ENCODE measurements at places on chromosomes 1 and 21. TPM values are rescaled to one million over a fixed set of nuclear protein-coding genes. Genes with fewer than 3 reads are reported as not detected.
A peak's percentile ranks its signal among the peaks of the same experiment; 100 is the strongest.

DNA sequence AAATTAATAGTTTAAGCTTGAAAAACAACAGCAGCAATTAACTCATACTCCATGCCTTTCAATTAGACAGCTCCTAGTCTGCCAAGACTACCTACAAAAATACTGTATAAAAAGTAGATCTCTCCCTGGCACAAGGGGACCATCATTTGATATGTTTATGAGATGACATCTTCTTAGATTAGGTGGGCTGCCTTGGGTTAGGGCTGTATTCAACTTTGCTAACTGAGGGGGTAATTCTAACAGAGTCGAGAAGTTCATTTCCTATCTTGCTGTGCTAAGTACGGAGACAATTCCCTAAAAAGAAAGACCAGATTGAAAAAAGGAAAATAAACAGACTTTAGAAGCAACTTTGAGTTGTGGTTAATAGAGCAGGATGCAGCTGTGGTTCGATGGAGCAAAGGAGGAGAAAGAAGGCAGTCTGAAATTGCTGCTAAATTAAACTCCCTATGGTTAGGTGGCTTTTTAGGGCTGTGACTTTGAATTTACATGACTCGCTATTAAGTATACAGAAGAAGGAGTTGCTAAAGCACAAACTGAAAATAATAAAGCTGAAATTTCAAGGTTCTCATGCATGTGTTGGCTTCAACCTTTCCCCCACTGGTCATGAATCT, 75.4 kb downstream of the CDC7 start:
- DNase-seq, result no peak
- no peak overlapping the region for H3K4me3 ChIP-seq

NBPF4 gene
- not detected for total RNA-seq

DNA sequence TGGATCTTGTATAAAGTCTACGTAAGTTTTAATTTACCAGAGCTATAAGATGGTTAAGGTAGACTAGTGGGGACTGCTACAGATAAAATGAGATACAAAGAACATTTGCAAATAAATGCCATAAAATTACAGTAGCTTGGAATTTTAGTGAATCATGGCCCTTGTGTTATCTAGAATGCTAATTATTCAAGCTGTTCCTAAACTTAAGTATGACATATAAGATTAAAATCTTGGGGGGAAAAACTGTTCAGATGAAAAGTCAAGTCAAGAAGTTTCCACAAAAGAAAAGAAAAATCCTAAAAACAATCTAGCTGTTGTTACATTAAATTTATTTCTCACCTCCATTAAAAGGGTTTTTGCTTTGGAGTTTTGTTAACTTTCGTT, 51.7 kb downstream of the SIM2 start:
- peak overlapping the region; percentile 84 for H3K27ac ChIP-seq
- peaks cover 55% of the 10 kb centered on the region for H3K4me1 ChIP-seq
- H3K36me3 ChIP-seq, result no peaks in the 10 kb centered on the region
- no peak for DNase-seq

DNA sequence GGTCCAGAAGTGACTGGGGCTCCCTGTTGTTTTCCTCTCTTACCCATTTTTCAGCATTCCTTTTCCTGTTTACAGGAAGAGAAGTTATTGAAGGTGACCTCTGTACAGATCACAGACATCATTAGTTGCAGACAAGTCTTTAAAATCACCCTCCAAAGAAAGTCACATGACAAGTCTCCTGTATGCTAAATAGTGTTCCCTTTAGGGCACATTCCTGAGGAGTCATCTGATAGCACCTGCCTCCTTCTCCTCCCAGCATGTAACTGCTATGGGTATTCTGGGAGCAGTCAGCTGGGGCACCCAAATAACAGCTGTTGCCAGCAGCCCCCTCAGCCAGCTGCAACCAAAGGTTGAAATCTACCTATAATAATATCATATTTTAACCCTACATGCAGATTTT, 200.6 kb downstream of the PTGER3 start:
- no peak overlapping the region for H3K4me3 ChIP-seq
- no peaks in the 10 kb centered on the region for H3K4me1 ChIP-seq
- H3K36me3 ChIP-seq, result no peaks in the 10 kb centered on the region
- peaks cover 2% of the 10 kb centered on the region for H3K27me3 ChIP-seq
- DNase-seq, result no peak

ELAPOR1 gene
- 25.6 TPM for total RNA-seq

DNA sequence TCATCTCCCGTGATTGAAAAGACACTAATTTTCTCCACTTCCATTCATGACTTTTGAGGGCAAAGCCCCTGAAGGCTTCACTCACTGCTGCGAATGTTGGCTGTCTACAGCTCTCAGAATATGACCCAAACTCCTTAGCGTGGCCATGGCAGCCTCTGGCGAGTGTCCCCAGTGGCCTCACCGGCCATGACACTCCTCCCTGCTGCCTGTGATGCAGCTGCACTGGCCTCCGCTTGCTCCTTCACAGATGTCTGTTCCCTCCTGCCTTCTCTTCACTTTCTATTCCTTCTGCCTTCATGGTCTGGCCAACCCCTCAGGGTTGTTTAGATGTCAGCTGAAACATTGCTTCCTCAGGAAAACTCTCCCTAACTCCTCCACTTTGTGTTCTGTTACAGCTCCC, 30.8 kb upstream of the PTPRF start:
- H3K27me3 ChIP-seq, result no peaks in the 10 kb centered on the region
- H3K4me3 ChIP-seq, result no peak overlapping the region
- H3K27ac ChIP-seq, result no peak overlapping the region
- DNase-seq, result no peak
- H3K36me3 ChIP-seq, result no peaks in the 10 kb centered on the region

SPRR3 gene
- total RNA-seq, result 155 TPM

DMRTA2 gene
- total RNA-seq, result 0.29 TPM

NBL1 gene
- total RNA-seq, result 69.9 TPM

GRCh38 chr1:6131561-6131960, 48.6 kb downstream of the CHD5 start:
- no peak overlapping the region for H3K4me3 ChIP-seq
- no peaks in the 10 kb centered on the region for H3K4me1 ChIP-seq
- H3K36me3 ChIP-seq, result no peaks in the 10 kb centered on the region
- no peak for DNase-seq
- H3K27ac ChIP-seq, result no peak overlapping the region
- H3K27me3 ChIP-seq, result peaks cover 13% of the 10 kb centered on the region

GRCh38 chr1:200916681-200917080, 22.0 kb downstream of the INAVA start:
- H3K4me3 ChIP-seq, result no peak overlapping the region
- no peaks in the 10 kb centered on the region for H3K4me1 ChIP-seq
- H3K36me3 ChIP-seq, result no peaks in the 10 kb centered on the region
- no peaks in the 10 kb centered on the region for H3K27me3 ChIP-seq
- DNase-seq, result no peak
- H3K27ac ChIP-seq, result peak overlapping the region; percentile 34
